ENCODE measurements at places on chromosomes 4 and X. TPM values are rescaled to one million over a fixed set of nuclear protein-coding genes. Genes with fewer than 3 reads are reported as not detected.

Gene FGFR3
- total RNA-seq, result 132 TPM

Gene PFKFB1
- 0.21 TPM for total RNA-seq

Gene FRG2
- total RNA-seq, result not detected

Gene TCEAL7
- total RNA-seq, result not detected

Gene HDX
- total RNA-seq, result 2.4 TPM

Gene SMIM43
- total RNA-seq, result not detected

Gene ZMAT1
- 0.12 TPM for total RNA-seq

Measured in Caco-2 (cell line).